ENCODE measurements at places on chromosomes 1 and 21.

DNA sequence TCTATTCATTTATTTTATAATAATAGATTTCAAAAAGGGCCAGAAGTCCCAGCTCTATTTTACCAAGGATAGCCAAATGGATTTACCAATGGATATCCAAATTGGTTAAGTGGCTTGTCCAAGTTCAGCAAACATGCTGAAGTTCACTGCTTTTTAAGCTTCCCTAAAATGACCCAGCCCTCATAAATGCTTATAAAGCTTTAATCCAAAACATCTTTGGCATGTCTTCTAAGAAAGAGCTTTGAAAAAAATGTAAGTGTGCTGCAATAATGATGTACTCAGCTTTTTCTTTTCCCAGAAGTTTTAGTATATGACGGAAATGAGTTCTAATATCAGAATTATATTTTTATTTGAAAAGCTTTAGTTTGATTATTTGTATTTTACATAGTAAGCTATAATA, 451.5 kb upstream of the ADAMTS5 start:
- H3K4me3 ChIP-seq, result no peak overlapping the region
- DNase-seq, result no peak
- H3K4me1 ChIP-seq, result peaks cover 9% of the 10 kb centered on the region
- no peaks in the 10 kb centered on the region for H3K27me3 ChIP-seq
- H3K36me3 ChIP-seq, result no peaks in the 10 kb centered on the region

DNA sequence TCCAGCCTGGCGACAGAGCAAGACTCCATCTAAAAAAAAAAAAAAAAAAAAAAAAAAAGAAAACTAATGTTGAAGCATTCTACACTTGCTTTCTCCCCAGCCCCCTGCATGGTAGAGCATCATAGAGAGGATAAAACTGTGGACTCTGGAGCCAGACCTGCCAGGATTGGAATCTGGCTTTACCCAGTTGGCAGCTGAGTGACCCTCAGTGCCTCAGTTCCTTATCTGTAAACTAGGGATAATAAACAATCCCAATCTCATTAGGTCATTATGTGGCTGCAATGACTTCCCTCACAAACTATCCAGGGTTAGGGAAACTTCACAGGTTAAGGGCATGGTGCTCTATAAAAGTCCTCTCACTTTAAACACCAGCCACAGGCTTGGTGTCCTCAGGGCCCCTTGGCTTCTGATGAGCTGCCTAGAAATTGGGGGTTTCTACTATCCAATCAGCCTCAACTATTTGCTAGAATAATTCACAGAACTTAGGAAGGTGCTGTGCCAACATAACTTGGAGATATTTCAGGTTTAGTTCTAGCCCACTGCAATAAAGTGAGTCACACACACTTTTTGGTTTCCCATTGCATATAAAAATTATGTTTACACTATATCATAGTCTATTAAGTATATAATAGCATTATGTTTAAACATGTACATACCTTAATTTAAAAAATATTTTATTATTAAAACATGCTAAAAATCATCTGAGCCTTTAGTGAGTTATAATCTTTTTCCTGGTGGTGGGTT, 180.5 kb upstream of the B3GALT2 start:
- peak; percentile 8 for DNase-seq
- no peaks in the 10 kb centered on the region for H3K27me3 ChIP-seq
- no peak overlapping the region for H3K27ac ChIP-seq
- H3K4me1 ChIP-seq, result no peaks in the 10 kb centered on the region

DNA sequence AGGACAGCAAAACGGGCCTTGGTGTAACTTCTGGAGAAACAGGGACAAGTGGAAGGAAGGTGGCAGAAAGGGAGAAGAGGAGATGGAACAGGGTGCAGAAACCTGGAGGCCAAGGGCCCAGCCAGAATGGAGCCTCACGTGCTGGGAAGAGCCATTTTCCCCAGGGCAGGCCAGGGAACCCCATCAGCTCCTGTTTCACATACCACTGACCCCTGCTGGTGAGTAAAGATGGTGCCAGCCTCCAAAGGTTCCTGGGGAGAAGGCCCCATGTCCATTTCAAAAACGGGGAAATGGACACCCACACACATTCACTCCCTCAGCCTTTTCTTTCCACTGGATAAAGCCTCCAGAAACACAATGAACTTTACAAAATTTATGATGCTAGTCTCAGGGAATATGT, 57.6 kb upstream of the JUN start:
- no peaks in the 10 kb centered on the region for H3K27me3 ChIP-seq
- peaks cover 5% of the 10 kb centered on the region for H3K4me1 ChIP-seq
- no peak overlapping the region for H3K4me3 ChIP-seq
- no peak overlapping the region for H3K27ac ChIP-seq
- no peaks in the 10 kb centered on the region for H3K36me3 ChIP-seq

DNA sequence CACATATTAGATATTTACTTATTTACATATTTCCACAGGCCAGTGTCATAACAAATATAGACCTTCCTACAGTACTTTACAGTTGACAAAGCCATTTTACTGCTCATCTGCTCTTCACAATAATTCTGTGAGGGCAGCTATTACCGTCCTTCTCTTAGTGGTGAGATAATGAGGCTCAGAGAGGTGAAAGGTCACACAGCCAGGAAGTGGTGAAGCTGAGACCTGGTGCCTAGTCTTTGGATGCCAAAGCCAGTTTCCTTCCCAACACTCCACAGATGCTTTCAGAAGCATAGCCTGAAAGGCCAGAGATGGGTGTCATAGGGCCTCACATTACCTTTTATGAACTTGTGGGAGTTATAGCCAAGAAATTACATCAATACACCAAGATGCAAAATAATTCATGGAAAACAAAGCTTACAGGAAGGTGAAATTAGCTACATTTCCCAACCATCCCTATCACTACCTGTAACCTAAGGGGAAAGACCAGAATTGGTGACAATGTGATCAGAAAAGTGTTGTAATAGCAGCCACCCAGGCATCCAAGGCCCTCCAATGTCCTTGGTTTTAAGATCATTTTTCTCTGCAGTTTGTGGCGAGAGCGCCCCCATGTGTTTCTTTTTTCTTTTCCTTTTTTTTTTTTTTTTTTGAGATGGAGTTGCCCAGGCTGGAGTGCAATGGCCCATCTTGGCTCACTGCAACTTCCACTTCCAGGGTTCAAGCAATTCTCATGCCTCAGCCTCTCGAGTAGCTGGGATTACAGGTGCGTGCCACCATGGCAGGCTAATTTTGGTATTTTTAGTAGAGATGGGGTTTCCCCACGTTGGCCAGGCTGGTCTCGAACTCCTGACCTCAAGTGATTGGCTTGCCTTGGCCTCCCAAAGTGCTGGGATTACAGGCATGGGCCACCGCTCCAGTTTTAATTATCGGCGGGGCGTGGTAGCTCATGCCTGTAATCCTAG, 26.5 kb upstream of the RPL11 start:
- no peak overlapping the region for H3K4me3 ChIP-seq
- H3K36me3 ChIP-seq, result no peaks in the 10 kb centered on the region
- no peak overlapping the region for H3K27ac ChIP-seq
- H3K4me1 ChIP-seq, result peaks cover 6% of the 10 kb centered on the region
- no peaks in the 10 kb centered on the region for H3K27me3 ChIP-seq

- H3K4me1 ChIP-seq, result peaks cover 4% of the 10 kb centered on the region
- no peak overlapping the region for H3K4me3 ChIP-seq
- H3K36me3 ChIP-seq, result no peaks in the 10 kb centered on the region
- no peak for DNase-seq
- no peak overlapping the region for H3K27ac ChIP-seq
Observed at GRCh38 chr1:67140460-67140859, 5.7 kb upstream of the C1orf141 start.

Measured in MCF 10A (cell line).